ENCODE measurements at places on chromosomes 11 and 22.

DNA sequence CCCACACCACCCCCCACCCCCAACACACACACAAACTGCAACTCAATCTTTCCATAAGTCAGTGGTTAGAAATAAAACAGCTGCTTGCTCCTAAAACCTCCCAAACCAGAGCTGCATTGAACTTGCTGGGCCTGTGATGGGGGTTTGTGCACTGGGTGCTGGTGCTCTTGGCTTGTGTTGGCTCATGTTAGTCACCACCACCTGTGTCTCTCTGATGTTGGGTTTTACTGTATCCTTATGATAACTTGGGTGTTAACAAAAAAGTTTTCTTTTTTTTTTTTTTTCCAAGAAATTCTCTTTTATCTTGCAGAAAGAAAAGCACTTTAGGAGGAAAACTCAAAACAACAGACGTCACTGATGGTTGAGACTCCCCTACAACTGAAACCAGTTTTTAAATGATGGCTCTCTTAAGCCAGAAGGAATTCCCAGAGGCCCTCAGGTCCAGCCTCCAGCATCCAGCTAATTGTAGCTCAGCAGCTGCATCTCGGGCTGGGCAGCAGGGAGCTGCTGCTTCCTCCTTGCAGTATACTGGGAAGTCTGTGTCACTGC is 79.9 kb upstream of the DRD2 start:
- no peak for DNase-seq

DNA sequence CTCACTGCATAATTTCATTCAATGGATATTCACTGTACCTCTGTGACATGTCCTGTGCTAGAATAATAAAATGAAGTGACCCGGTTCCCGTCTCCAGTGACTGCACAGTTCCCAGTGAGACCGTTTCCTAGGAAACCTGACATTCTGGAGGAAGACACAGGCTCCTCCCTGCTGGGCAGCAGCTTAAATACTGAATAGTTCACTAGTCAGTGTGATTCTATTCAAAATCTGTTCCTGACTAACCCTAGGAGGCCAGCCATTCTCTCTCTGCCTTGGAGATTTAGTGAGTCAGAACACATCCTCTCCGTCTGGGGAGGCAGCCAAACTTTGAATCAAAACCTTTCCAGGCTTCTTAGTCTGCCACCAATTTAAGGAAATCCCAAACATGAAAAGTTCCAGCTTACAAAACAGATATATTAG is 11.3 kb downstream of the TRIM66 start:
- DNase-seq = no peak

GRCh38 chr11:11324090-11324489 is 29.0 kb downstream of the CSNK2A3 start:
- DNase-seq = no peak

DNA sequence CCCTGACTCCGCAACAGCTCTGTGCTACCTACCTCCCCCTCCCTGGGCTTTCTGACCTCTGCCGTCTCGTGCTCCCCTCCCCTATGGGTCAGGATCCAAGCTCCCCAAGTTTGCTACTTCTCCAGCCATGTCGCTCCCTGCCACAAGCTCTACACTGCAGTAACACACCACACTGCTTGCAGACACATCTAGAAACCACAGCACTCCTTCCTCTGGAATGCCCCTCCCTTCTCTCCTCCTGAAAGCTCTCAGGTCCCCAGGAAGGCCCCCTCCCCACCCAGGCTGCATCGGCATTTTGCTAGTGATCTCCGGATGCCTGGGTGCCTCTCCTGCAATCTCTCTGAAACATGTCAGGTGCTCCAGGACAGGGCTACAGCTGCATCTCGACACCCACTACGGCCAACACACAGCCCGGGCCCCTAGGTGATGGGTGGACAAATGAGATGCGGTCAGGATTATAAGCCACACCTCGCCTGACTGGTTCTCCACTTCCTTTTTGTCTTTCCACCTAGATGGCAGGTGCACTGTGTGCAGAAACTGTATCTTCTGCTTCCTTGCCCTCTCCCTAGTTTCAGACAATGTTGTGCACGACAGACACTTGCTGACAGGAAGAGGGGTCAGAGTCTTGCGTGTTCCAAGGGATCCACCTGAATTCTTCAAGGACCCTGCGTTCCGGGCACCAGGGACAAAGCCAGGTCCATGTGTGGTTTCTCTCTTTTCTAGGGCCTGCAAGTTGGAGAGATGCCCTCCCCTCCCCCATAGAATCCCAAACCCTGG is 22.9 kb downstream of the RPUSD4 start:
- DNase-seq = no peak

GRCh38 chr22:44496305-44496704 is 1.7 kb downstream of the RTL6 start:
- DNase-seq = no peak

GRCh38 chr22:50577987-50578775 is at the start of gene CPT1B:
Gene CPT1B (minus strand): TSS chr22:50578427. CDS start chr22:50577915, 512 bp downstream.
- no peak for DNase-seq

DNA sequence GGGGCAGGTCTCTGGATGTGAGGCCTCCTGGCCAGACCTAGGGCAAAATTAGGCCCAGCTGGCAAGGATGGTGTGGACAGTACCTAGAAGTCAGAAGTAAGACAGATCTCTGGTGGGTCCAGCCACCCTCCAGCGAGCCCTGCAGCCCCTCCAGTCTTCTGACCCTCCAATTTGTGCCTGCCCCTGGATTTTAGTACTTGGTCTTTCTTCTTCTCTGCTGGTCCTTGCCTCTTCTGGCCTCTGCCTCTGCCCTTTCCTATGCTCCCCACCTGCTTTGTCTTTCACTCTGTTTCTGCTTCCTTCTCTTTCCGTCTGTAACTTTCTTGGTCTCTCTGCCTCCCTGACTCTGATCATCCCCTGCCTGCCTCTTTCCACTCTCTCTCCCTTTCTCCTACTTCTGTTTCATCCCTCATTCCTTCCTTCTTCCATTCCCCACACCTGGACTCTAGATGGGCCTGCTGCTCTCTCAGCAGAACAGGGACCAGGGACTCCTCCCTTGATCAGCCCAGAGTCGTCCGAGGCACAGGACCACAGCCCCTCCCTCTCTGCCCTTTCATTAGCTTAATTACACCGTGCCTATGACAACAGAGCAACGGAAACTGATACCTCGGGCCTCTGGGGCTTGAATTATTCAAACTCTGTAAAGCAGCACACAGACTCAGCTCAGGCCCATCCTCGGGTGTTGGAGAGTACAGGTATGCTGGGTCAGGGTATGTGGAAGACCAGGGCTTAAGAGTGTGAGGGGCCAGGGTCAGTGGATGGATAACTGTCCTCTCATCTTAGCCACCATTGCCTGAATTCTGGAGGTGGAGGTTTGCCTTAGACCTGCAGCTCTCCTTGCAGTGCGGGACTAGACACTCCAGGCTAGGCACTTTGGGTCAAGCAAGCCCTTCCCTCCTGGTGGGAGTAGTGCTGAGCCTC is at the start of gene CHRNA10:
TSS of gene CHRNA10 (minus strand) at position 51 of the 921 bp plus-strand sequence. CDS start 72 bp downstream, outside the sequence.
- no peak for DNase-seq

- no peak for DNase-seq
These were observed 954.2 kb upstream of the RAG2 start for GRCh38 chr11:37552284-37552683.

DNA sequence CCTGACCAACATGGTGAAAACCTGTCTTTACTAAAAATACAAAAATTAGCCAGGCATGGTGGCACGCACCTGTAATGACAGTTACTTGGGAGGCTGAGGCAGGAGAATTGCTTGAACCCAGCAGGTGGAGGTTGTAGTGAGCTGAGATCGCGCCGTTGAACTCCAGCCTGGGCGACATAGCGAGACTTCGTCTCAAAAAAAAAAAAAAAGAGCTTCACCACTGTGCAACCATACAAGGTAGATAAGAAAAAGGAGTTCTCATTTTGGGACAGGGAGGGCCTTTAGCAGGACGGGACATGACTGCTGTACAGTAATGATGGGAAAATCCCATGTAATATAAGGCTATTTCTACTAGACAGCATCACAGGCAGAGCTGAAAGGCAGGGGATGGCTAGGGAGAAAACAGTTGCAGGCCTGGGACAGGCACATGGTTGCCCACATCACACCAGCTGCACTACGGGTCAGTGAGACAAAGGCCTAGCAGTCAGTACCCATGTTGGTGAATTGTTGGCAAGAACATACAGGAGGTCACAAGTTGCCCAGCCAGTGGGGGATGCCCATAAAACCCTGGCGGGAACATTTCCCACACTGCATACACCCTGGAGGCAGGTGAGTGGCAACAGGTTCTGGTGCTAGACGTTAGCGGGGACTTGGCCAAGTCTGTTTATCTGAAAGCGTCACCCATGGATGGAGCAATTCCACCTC is 5.4 kb downstream of the TANGO2 start:
- DNase-seq = no peak

GRCh38 chr22:21100149-21101032 is 54.6 kb downstream of the LRRC74B start:
- DNase-seq = no peak

- no peak for DNase-seq
These were observed 11.0 kb downstream of the CRELD2 start for GRCh38 chr22:49929211-49929979.

DNA sequence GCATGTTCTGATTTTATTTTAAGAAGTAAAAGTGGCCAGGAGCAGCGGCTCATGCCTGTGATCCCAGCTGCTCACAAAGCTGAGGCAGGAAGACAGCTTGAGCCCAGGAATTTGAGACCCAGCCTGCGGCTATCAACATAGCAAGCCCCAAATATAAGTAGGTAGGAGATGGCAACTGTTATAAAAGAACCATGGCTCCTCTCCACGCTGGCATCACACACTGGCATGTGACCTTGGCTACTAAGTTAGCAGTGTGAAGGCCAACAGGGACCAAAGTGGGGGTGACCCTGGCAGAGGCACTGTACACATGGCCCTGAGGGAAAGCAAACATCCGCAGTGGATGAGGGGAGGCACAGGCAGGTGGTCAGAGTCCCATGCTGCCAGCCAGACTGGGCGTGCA is 33.0 kb downstream of the TPST2 start:
- DNase-seq = no peak
